Transverse colon (tissue), 4 donors: ENCODE measurements at places on chromosomes 13 and 19. TPM values are rescaled to one million over a fixed set of nuclear protein-coding genes. Genes with fewer than 3 reads are reported as not detected.
A peak's percentile ranks its signal among the peaks of the same experiment; 100 is the strongest.

Gene KCNJ14
- not detected for total RNA-seq

Gene FAM83E
- 279 TPM for total RNA-seq

DNA sequence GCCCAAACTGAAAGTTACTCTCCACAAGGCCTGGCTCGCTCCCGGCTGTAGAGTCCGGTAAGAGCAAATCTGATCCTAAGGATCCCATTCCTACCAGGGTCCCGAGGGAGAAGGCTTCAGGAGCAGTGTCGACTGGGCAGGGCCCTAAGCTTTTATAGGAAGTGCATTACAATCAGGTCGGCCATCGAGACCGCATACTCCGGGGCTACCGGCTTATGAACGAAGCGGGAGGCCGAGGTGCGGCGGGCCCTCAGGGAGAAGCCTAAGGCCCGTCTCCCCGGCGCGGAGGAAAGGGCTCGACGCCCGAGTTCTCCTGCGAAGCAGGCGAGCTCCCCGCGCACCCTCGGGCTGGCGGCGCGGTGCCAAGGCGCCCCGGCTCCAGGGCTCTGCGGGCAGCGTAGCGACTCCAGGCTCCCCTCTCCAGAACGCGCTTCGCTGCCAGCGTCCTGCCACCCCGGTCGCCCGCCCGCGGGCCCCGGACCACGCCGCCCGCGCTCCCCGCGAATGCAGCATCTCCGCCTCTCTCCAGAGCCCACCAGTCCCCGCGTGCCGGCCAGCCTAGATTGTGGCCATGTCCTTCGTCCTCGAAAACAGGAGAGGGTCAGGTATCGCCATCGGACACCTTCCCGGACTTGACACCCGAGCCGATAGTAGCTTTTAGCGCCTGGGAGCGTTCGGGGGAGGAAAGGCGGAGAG lies 1.4 kb downstream of the EFNB2 start:
- peak; percentile 63 for DNase-seq
- no peaks in the 10 kb centered on the region for H3K36me3 ChIP-seq
- H3K4me3 ChIP-seq = peak overlapping the region; percentile 88
- peaks cover 3% of the 10 kb centered on the region for H3K4me1 ChIP-seq
- H3K27me3 ChIP-seq = peaks cover 7% of the 10 kb centered on the region

DNA sequence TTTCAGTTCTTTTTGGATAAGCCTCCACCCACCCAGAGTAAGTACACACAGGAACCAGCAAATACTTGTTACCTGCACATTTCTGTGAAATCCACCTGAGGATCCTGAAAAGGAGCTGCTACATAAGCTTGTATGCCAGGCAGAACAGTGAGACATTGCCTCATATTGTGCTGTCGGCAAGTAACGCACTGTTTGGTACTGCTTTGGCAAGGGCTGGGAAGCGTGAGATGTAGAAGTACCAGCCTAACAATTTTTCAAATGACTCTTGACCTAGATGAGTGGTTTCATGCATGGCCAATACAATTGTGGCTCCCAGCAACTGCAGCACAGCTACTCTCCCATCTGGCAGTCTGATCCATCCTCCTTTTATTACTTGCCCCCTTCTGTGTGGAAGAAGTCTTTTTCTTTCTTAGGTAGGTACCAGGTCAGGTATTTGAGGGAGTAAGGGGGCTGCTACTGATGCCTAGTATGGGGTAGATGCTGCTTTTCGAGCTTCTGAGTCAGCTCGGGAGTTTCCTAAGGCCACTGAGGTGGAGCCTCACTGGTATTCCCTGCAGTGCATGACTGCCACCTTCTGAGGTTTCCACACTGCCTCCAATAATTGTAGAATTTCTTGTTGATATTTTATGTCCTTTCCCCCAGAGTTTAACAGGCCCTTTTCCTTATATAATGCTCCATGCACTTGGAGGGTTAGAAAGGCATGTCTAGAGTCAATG lies 52.2 kb downstream of the ZNF737 start:
- no peak overlapping the region for H3K27ac ChIP-seq
- no peaks in the 10 kb centered on the region for H3K4me1 ChIP-seq
- H3K27me3 ChIP-seq = no peaks in the 10 kb centered on the region
- no peak for DNase-seq

GRCh38 chr13:75153834-75154233 lies 328.1 kb downstream of the TBC1D4 start:
- DNase-seq = no peak
- H3K4me1 ChIP-seq = no peaks in the 10 kb centered on the region
- H3K4me3 ChIP-seq = no peak overlapping the region

DNA sequence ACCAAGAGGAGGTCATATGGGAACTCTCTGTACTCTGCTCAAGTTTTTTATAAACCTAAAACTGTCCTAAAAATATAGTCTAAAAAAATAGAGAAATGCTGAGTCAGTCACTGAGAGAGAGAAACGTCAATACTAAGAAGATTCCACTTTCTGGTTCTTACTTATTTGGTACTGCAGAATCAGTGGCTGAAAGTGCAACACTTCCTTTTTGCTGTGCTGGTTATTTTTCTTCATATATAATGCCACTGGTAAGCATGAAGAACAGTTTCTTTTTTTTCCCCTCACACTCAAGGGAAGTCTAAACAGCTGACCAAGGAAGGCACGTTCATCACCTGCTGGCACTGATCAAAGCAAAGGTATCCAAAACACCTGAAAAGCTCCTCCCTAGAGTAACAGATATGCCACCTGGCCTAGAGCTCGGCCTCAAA lies 44.3 kb upstream of the N4BP2L1 start:
- no peaks in the 10 kb centered on the region for H3K4me1 ChIP-seq
- no peaks in the 10 kb centered on the region for H3K36me3 ChIP-seq
- no peak overlapping the region for H3K4me3 ChIP-seq
- H3K27me3 ChIP-seq = no peaks in the 10 kb centered on the region
- DNase-seq = no peak

- H3K27ac ChIP-seq = no peak overlapping the region
- H3K36me3 ChIP-seq = no peaks in the 10 kb centered on the region
- no peaks in the 10 kb centered on the region for H3K27me3 ChIP-seq
- DNase-seq = no peak
Observed at GRCh38 chr19:5985098-5985783, 7.3 kb upstream of the RANBP3 start.

DNA sequence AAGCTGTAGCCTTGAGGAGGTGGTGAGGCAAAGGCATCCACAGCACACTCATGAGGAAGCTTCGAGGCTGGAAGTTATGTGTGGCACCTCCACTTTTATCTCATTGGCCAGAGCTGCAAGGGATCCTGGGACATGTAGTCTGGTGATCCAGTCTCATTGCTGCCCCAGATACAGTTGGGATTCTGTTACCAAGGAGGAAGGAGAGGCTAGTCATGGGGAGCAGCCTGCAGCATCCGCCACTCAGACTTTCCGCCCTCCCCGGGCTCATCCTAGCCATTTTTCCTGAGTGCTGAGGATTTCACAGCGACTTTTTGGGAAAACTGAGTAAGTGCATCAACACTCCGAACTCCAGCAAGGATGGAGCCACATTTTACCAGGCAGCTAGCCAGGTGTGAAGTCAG lies 74.4 kb downstream of the DPF1 start:
- no peaks in the 10 kb centered on the region for H3K4me1 ChIP-seq
- no peak overlapping the region for H3K4me3 ChIP-seq
- no peak for DNase-seq
- no peaks in the 10 kb centered on the region for H3K27me3 ChIP-seq
- H3K27ac ChIP-seq = no peak overlapping the region

- peaks cover 12% of the 10 kb centered on the region for H3K4me1 ChIP-seq
- H3K36me3 ChIP-seq = no peaks in the 10 kb centered on the region
- H3K27me3 ChIP-seq = peaks cover 19% of the 10 kb centered on the region
Observed at GRCh38 chr19:1307320-1307719, 21.6 kb downstream of the EFNA2 start.

DNA sequence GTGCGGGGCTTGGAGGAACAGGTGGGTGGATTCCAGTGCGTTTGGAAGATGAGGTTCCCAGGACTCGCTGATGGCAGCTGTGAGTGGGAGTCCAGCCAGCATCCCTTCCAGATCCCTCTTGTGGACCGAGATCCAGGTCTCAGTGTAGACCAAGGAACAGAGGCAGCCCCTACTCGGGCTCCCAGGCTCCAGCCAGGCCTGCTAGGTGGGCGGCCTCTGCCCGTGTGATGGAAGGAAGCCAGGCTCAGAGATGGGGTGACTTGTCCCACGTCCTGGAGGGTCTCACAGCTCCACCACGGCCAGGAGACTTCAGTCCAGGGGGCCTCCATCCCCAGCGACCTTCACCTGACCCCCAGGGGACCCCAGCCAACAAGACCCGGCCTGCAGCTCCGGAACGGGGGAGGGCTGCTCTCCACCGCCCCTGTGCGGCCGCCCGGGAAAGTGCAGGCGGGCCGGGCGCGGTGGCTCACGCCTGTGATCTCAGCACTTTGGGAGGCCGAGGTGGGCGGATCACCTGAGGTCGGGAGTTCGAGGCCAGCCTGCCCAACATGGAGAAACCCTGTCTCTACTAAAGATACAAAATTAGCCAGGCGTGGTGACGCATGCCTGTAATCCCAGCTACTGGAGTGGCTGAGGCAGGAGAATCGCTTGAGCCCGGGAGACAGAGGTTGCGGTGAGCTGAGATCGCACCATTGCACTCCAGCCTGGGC lies 729 bp upstream of the MADCAM1 start:
- no peak overlapping the region for H3K27ac ChIP-seq
- no peak overlapping the region for H3K4me3 ChIP-seq
- H3K36me3 ChIP-seq = no peaks in the 10 kb centered on the region

DNA sequence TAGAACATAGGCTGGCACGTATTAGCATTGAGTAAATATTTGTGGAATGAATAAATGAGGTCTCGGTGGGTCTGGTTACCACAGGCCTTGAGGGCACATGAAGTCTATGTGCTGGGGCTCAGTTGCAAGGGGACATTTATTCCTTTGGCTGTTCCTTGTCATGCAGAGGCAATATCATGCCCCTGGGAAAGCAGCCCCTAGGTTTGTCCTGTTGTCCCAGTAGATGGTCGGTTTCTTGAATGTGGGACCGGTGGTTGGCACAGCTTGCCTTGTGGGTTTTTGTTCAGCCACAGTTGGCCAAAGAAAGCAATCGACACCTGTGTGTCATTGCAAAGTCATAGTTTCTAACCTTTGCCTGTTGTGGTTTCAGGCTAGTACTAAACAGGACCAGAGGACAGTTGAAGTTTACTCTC lies 24.7 kb upstream of the GPR183 start:
- H3K4me3 ChIP-seq = no peak overlapping the region
- no peak for DNase-seq
- no peaks in the 10 kb centered on the region for H3K27me3 ChIP-seq
- H3K27ac ChIP-seq = no peak overlapping the region

DNA sequence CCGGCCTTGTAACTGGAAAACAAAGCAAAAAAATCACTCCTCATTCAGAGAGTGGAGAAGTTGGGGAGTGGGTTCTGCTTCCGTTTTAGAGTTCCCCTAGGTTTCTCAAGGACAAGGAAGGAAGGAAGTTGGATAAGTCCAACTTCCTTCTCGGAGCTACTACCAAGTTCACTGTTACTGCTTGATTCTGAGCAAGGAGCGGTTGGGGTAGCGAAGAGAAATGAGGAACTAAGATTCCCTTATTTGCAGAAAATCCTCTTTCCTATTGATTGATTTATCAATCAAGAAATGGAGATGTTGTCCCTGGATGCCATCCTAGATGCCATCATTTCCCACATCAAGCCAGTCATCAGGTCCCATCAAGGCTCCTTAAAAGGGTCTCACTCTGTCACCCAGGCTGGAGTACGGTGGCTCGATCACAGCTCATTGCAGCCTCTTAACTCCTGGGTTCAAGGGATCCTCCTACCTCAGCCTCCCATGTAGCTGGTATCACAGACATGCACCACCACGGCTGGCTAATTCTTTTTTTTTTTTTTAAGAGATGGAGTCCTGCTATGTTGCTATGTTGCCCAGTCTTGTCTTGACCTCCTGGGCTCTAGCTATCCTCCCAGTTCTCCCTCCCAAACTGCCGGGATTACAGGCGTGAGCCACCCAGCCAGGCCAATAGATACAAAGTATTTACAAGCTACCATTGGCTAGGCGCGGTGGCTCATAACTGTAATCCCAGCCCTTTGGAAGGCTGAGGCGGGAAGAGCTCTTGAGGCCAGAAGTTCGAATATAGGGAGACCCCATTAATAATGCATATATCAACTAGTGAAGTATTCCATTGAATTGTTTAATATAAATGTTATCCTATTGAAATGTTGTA lies 809 bp upstream of the B9D2 start:
- H3K27me3 ChIP-seq = no peaks in the 10 kb centered on the region
- peaks cover 36% of the 10 kb centered on the region for H3K4me1 ChIP-seq
- peak overlapping the region; percentile 60 for H3K4me3 ChIP-seq
- H3K36me3 ChIP-seq = no peaks in the 10 kb centered on the region
- peak overlapping the region; percentile 95 for H3K27ac ChIP-seq
- DNase-seq = no peak

DNA sequence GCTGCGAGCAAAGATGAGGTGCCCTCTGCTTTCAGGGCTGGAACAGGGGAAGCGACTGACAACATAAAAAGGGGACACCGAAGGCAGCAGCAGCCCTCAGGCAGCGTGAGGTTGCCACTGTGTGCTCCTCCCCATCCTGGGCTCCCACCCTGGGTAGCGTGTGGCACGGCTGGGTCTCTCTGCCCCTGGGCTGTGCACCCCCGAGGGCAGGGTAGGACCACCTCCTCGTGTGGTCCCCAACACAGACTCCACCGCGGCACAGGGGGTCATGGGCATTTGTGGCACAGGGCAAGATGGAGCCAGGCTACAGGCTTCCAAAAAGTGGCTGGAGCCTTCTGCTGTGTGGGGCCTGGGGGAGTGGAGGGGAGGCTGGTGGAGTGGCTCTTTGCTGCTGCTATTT lies 6.5 kb upstream of the RSPH6A start:
- H3K27me3 ChIP-seq = no peaks in the 10 kb centered on the region
- H3K36me3 ChIP-seq = peaks cover 11% of the 10 kb centered on the region
- H3K4me1 ChIP-seq = no peaks in the 10 kb centered on the region
- no peak overlapping the region for H3K4me3 ChIP-seq

DNA sequence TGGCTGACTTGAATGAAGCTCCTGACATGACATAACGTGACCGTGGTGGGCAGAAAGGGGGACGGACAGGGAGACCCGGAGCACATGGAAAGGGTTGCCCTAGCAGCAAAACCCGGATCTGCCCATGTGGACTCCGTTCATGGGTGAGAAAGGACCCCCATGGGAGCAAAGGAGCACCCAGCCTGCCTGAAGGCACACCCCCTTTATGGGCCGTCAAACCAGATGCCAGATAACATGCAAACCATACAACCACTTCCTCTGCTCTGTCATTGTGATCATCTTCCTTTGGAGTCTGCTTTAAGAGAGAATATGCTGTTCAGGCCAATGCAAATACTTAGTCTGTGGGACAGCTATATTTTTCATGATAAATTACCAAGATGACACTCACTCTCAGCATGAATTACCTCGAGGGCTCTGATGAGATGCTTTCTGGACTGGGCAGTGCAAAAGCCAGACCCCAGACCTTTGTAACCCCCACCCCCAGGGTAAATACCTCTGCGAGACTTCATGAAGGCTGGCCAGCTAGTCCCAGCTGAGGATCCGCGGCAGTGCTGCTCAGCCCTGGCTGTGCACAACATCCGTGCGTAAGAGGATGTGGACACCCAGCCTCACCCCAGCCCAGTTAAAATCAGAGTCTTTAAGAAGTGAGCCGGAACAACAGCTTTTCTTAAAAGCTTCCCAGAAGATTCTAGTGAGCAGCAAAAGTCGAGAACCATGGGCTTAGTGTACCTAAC lies 126.6 kb downstream of the USP12 start:
- no peaks in the 10 kb centered on the region for H3K4me1 ChIP-seq
- H3K27ac ChIP-seq = no peak overlapping the region
- no peak for DNase-seq
- H3K4me3 ChIP-seq = no peak overlapping the region

GRCh38 chr13:104757712-104758111 lies 1691.5 kb upstream of the SLC10A2 start:
- no peak overlapping the region for H3K27ac ChIP-seq
- H3K36me3 ChIP-seq = no peaks in the 10 kb centered on the region
- no peaks in the 10 kb centered on the region for H3K4me1 ChIP-seq
- DNase-seq = no peak
